ENCODE measurements at places on chromosomes 5 and 9.

- DNase-seq, result no peak
Measured at GRCh38 chr9:127664678-127665507, 41.9 kb upstream of the CFAP157 start.

GRCh38 chr5:9924614-9925013, 294.5 kb upstream of the TAS2R1 start:
- DNase-seq, result no peak

DNA sequence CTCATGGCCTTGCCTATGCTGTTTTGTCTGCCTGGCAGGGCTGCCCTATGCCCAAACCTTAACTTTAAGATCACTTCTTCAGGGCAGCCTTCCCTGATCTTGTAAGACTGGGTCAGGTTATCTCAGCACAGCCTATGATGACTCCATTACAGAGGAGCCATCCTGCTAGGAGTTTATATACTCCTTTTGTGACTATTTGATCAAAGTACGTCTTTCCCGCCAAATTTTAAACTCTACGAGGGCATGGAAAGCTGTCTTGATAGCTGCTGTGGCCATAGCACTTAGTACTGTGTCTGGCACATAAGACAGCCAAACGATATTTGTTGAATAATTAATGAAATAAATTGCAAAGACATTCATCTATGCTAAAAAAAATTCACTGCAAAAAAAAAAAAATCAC, 60.6 kb downstream of the PPP2R2B start:
- DNase-seq, result no peak

GRCh38 chr5:19771174-19771835, 216.7 kb downstream of the CDH18 start:
- DNase-seq, result peak; percentile 18

DNA sequence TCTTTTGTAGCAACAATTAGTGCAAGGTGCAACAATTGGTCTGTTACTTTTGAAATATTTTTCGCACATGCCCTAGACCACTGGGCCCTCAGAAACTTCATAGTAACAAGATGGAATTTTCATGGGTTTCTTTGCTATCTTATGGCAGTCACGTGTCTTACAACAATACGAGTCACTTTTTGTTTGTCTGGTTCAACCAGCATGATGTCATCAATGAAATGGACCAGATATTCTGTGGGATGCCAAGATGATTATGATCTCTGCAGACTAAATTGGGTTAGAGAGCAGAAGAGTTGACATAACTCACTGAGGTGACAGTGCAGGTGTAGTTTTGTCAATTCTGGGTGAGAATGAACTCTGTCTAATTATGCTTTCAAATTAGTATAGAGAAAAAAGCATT, 239.6 kb upstream of the RIOK2 start:
- DNase-seq, result no peak

GRCh38 chr9:5531101-5531882, 21.0 kb downstream of the PDCD1LG2 start:
- DNase-seq, result no peak

DNA sequence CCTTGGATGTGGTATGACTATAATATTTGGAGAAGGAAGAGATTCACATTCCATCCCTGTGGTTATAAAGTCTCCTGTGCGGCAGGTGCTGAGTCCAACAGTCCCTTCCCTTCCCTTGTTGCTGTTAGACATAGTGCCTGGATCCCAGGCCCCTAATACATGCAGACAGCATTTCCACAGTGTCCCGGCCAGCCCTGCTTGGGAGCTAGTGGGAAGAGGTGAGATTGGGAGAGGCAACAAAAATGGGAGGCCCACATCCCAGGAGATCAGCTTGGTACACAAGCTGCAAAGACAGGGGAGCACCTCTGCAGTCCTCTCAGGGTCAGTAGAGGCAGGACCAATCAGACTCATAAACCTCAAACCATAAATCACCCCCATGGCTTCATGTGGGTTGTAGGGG, 3.3 kb upstream of the NEURL1B start:
- DNase-seq, result no peak

DNA sequence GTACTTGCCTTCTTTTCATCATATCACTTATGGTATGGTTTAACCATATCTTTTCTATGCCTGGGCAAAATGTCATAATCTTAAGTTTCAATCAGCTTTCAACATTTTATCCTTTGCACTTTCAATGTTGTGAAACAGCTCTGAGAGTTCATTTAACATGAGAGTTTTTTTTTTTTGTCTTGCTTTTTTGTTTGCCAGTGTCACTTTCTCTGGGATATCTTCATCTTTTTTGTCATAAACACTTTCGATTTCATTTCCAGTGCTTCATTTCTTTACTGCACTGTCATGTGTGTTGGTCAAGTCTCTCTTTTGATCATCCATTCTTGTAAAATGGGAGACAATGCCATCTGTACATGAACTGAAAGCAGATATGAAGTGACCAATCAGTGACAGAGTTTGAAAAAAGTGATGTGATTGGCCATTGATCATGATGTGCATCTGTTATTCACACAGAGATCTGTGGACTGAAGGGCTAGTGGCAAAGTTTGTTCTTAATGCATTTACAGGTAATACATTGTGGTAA, 7.5 kb upstream of the POU5F2 start:
- DNase-seq, result no peak

GRCh38 chr5:93433422-93433821, 147.6 kb downstream of the NR2F1-AS1 start:
- DNase-seq, result no peak

- no peak for DNase-seq
Measured at GRCh38 chr5:174410716-174411478, 313.5 kb upstream of the MSX2 start.

- DNase-seq, result no peak
Measured at GRCh38 chr5:73172951-73173350, at the start of gene TMEM174. Gene TMEM174, plus strand, starts transcription at chr5:73173193. Its CDS starts 51 bp downstream, at chr5:73173244.

- no peak for DNase-seq
Measured at GRCh38 chr9:11064909-11065308, 452.1 kb upstream of the PTPRD start.

GRCh38 chr5:32193591-32193990, 19.5 kb upstream of the GOLPH3 start:
- DNase-seq, result peak; percentile 91

- DNase-seq, result peak; percentile 7
Measured at GRCh38 chr9:5435912-5436311, 1.8 kb downstream of the PLGRKT start.

DNA sequence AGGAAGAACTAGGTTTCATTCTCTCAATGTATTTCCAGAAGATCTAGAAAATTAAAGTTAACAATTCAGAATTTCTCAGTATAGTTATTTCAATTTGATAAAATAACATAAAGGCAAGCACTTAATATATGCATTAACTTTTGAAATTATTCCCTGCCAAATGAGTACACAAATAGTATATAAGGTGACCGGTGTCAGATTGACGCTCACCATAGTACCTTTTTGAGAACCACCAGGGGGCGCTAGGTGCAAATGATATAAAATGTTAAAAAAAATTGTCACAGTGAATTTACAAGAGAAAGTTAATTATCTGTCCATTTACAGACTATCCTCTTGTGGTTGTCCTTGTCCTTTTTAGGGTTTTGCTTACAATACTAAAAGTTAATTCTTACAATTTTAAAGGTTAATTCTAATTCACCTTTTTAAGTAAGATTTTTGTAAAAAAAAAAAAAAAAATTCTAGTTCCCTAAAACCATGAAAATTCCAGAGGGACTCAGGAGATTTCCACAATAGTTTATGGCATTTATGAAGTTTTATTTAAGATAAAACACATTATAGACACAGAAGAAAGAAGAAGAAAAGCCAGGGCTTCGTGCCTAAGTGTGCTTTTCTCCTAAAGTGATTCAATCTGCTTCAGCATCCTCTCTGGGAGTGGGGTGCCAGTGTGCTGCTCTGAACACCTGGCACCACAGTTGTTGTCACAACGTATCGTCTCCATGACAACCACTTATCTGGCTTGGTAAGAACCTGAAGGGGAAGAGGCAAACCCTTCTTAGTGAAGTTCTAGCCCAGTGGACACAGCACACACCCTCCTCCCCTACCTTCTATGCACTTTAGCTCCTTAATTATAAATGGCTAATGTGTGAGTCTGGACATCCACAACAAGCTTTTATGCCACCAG, 1.7 kb downstream of the ADAMTS16 start:
- peak; percentile 70 for DNase-seq

- no peak for DNase-seq
Measured at GRCh38 chr9:136867917-136868316, 1.8 kb upstream of the EDF1 start.

DNA sequence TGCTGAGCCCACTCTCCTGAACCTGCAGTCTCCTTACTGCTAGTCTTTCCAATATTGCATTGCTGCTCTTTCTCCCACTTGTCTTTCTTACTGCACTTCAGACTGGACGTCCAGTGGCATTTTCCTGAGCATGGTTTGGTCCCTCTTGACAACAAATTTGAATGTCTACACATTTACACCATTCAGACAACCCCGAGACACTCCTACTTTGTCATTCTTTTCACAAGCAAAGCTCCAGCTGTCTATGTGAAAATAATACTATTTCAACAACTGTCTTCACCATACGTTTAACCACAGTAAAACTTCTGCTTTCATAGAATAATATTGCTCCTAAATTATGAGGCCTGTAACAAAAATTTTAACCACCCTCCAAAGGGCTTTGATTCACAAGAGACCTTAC, 10.4 kb upstream of the APTX start:
- no peak for DNase-seq

DNA sequence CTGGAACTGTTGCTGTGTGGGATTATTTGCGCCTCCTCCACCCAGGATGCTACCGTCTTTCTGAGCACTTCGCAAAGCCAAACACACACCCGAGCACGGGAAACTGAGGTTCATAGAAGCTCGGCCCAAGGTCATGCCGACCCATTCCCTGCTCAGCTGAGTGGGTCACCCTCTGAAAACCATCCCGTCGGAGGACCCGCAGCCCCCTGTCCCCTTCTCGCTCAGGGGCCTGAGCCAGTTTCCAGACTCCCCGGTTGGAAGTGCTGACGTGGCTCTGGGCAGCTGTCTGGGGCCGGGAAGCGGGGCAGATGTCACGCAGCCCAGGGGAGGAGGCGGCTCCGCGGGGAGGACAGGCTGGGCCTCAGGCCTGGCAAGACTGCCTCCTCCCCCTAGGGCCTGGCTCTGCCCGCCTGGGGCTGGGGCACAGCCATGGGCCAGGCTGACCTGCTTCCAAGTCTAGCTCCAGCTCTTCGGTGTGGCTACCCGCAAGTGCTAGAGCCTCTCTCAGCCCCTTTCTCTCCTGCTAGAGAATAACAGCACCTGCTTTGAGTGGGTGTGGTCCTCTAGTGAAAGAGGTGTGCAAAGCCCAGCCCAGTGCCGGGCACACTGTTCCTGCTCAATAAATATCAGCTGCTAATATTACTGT, 9.9 kb upstream of the CXXC5 start:
- peak; percentile 74 for DNase-seq

DNA sequence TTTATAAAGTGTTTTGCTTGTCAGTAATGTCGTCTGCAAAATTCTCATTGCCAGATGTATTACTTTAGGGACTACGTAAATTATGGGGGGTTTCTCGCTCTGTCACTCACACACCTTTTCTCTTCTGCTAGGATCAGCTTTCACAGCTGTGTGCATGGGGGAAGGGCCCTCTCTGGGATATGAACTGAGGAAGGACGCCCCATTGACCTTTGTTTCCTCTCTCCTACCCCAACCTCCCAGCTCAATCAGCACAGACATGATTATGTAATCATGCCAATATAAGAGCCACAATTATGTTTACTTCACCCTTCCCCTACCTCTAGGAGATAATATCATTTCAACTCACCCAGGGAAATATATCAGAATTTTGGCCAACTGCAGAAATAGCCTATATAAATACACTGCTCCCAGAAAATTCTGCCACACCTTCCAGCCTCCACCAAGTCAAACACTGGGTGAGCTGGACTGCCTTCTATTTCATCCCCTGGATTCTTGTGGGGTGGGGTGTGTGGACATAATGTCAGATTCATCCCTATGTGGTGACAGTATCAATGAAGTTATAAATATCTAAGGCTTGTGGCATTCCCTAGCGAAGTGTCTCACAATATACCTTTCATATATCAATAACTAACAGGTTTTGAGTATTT, 12.6 kb upstream of the SEMA5A start:
- no peak for DNase-seq

DNA sequence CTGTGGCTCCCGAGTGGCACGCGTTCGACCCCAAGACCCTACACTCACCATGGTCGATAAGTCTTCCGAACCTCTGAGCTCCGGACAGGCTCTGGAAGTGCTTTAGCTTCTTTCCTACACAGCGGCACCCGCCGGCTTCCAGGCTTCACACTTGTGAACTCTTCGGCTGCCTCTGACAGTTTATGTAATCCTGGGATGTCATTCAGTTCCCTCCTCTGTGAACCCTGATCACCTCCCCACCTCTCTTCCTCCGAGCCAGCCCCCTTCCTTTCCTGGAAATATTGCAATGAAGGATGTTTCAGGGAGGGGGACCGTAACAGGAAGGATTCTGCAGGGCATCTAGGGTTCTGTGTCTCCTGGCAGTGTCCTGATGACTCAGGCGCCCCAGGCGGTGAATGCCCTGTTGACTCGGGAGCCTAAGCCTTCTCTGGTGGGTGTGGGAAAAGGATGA, at the start of gene CD14:
CD14 (minus strand) TSS at position 155 of the 451 bp plus-strand sequence; CDS start at position 51, 104 bp downstream.
- no peak for DNase-seq

GRCh38 chr5:123119334-123119986, 30.4 kb downstream of the PRDM6 start:
- peak; percentile 85 for DNase-seq

GRCh38 chr5:55101556-55102276, 730 bp upstream of the GZMA start:
- no peak for DNase-seq

DNA sequence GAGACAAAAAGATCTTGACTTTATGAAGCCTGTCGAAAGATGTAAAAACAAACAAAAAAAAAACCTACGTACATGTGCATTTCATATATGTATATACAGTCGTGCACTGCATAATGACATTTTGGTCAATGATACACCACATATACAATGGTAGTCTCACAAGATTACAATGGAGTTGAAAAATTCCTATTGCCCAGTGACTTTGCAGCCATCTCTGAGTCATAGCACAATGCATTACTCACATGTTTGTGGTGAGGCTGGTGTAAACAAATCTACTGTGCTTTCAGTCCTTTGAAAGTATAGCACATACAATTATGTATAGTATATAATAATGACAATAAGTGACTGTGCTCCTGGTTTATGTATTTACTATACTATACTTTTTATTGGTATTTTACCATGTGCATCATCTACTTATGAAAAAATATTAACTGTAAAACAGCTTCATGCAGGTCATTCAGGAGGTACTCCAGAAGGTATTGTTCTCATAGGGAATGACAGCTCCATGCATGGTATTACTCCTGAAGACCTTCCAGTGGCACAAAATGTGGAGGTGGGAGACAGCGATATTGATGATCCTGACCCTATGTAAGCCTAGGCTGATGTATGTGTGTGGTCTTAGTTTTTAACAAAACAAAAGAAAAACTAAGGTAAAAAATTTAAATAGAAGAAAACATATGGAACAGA, 73.7 kb upstream of the FST start:
- DNase-seq, result no peak
